ENCODE measurements at places on chromosomes 16 and 17. TPM values are rescaled to one million over a fixed set of nuclear protein-coding genes. Genes with fewer than 3 reads are reported as not detected.

- H3K36me3 ChIP-seq = no peaks in the 10 kb centered on the region
- H3K27ac ChIP-seq = peak overlapping the region; percentile 0
- DNase-seq = no peak
- no peak overlapping the region for H3K4me3 ChIP-seq
- no peaks in the 10 kb centered on the region for H3K27me3 ChIP-seq
Measured at GRCh38 chr17:41547921-41548843, 20.1 kb upstream of the KRT19 start.

DNA sequence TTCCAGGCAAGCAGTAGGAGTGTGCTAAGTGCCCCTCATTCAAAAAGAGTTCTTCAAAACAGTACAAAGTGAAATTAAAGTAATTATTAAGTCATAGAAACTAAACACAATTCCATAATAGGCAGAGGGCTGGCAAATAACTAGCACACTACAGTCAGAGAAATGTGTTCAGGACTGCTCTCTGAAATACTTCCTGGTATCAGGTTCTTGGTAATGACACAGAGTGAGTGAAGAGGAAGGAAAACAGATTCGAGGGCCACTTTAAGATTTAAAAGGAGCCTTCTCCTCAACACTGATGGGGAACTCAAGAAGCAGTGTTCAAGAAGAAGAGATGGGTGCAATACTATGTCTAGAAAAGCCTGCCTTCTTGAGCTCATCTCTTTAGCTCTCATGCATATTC lies 139.2 kb downstream of the TOX3 start:
- no peak overlapping the region for H3K4me3 ChIP-seq
- no peaks in the 10 kb centered on the region for H3K36me3 ChIP-seq
- H3K4me1 ChIP-seq = no peaks in the 10 kb centered on the region
- H3K27me3 ChIP-seq = no peaks in the 10 kb centered on the region

DNA sequence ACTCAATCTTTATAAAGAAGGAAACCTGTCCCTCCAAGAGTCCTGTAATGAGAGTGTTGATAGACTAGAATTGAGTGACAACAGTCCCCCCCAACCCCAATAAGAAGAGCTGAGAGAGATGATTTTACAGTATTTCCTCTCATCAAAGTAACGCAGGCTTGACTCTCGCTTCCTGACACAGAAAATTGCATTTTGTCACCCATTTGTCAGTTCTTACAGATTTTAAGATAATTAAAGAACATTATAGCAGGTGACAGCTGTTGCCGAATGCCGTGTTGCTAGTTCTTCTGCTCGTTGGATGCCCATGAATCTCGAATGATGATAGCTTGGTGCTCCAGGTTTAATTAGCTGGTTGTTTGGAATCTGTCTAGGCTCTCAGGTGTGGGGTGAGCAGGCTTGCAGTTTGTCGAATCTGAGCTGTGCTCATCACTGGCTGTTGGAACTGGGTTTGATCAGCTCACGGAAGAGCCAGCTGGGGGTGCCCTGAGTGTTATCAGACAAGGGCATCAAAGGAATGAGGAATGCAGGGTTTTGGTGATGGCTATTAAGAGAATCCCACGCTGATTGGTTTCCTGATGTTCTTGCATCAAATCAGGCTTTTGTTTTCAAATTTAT lies 84.8 kb upstream of the CPHXL start:
- no peak overlapping the region for H3K27ac ChIP-seq
- no peaks in the 10 kb centered on the region for H3K4me1 ChIP-seq

DNA sequence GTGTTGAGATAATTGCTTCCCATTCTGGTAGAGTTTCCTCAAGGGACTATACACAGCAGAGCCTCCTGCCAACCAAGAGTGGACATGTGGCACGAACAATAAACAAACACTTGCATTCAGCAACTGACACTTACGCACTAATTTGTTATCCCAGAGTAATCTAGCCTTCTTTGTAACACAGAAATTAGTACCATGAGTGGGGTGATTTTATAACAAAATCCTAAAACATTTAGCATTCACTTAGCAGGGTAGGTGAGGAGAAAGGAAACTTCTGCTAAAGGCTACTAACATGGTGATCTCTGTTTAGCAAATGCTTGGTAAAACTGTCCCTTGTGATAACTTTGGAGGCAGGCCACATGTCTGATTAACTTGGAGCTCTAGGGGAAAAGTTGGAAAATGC lies 325.2 kb downstream of the HS3ST4 start:
- H3K4me1 ChIP-seq = peaks cover 2% of the 10 kb centered on the region
- H3K27me3 ChIP-seq = no peaks in the 10 kb centered on the region
- no peaks in the 10 kb centered on the region for H3K36me3 ChIP-seq
- no peak overlapping the region for H3K4me3 ChIP-seq
- no peak for DNase-seq

- peak; percentile 40 for DNase-seq
- no peak overlapping the region for H3K27ac ChIP-seq
- H3K4me3 ChIP-seq = no peak overlapping the region
- H3K4me1 ChIP-seq = no peaks in the 10 kb centered on the region
Measured at GRCh38 chr17:28612936-28613872, 781 bp downstream of the RSKR start.

- no peaks in the 10 kb centered on the region for H3K27me3 ChIP-seq
- DNase-seq = no peak
- H3K27ac ChIP-seq = no peak overlapping the region
- peaks cover 8% of the 10 kb centered on the region for H3K4me1 ChIP-seq
Measured at GRCh38 chr17:44745301-44745700, 13.5 kb upstream of the ADAM11 start.

DNA sequence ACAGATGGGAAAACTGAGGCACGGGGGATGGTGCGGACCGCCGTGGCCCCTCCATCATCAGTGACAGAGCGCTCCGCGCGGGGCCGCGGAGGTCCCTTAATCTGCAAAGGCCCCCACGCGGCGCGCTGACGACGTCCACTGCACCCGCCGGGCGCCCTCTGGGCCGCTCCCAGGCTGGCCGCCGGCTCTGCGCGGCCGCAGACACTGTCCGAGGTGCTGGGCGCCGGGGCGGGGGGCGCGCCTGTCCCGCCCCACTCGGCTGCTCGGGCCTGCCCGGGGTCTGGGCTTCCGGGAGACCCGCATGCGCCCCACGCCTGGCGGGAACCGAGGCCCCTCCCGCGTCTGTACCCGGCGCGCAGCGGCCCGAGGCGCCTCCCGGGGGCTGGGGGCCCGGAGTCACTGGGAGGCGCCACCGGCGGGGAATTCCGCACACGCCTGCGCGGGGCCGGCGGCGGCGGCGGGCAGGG lies 550 bp upstream of the RNF213 start:
- peaks cover 41% of the 10 kb centered on the region for H3K4me1 ChIP-seq
- DNase-seq = no peak
- H3K27me3 ChIP-seq = no peaks in the 10 kb centered on the region

- no peak overlapping the region for H3K27ac ChIP-seq
- no peaks in the 10 kb centered on the region for H3K4me1 ChIP-seq
- no peak for DNase-seq
- peaks cover 25% of the 10 kb centered on the region for H3K36me3 ChIP-seq
- no peak overlapping the region for H3K4me3 ChIP-seq
- H3K27me3 ChIP-seq = no peaks in the 10 kb centered on the region
Measured at GRCh38 chr17:41750862-41751261, 16.4 kb upstream of the HAP1 start.

- no peak overlapping the region for H3K27ac ChIP-seq
- no peak overlapping the region for H3K4me3 ChIP-seq
- peaks cover 33% of the 10 kb centered on the region for H3K27me3 ChIP-seq
- peaks cover 18% of the 10 kb centered on the region for H3K4me1 ChIP-seq
- no peak for DNase-seq
Measured at GRCh38 chr17:82225368-82226029, 3.3 kb upstream of the SLC16A3 start.

DNA sequence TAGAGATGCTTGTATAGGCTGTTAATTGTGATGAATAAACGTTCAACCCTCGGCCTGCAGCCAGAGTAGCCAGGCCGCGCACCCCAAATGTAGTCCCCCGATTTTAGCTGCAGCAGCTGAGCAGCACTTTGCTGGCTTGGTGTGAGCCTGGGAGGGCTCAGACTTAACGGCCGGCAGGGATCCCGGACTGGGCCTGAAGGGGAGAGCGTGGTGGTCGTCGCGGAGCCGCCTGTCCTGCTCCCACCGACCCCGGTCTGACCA lies 11.9 kb downstream of the ZNF629 start:
- no peaks in the 10 kb centered on the region for H3K27me3 ChIP-seq
- peak overlapping the region; percentile 47 for H3K27ac ChIP-seq
- no peak for DNase-seq
- H3K4me3 ChIP-seq = peak overlapping the region; percentile 62
- peaks cover 32% of the 10 kb centered on the region for H3K4me1 ChIP-seq

- H3K36me3 ChIP-seq = no peaks in the 10 kb centered on the region
- H3K27ac ChIP-seq = no peak overlapping the region
- H3K4me1 ChIP-seq = no peaks in the 10 kb centered on the region
Measured at GRCh38 chr16:23700509-23700908, 12.5 kb downstream of the ERN2 start.

DNA sequence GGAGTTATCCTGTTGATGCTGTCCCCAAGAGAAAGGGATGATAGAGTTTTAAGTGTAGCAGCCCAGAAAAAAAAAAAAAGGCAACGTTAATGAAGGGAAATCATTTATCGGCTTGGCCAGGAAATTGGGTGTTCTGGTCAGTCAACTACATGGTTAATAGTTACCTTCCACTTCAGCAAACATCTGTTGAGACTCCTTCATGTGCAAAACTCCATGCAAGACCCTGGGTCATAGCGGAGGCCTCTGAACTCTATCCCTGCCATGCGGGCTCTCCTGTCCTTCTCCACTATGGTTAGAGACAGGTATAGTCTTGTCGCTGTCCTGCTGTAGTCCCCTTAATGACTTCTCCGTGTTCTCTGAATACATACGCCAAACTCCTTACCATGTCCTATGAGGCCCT lies 3.5 kb upstream of the LYRM9 start:
- H3K4me1 ChIP-seq = peaks cover 3% of the 10 kb centered on the region
- no peak overlapping the region for H3K27ac ChIP-seq
- no peaks in the 10 kb centered on the region for H3K27me3 ChIP-seq
- no peak for DNase-seq

- peak overlapping the region; percentile 54 for H3K27ac ChIP-seq
- DNase-seq = no peak
- peaks cover 11% of the 10 kb centered on the region for H3K4me1 ChIP-seq
- H3K4me3 ChIP-seq = peak overlapping the region; percentile 71
- peaks cover 11% of the 10 kb centered on the region for H3K27me3 ChIP-seq
Measured at GRCh38 chr16:79595231-79595641, 5.3 kb downstream of the MAF start.

GRCh38 chr17:2085648-2085949 lies 30.7 kb downstream of the HIC1 start:
- no peak for DNase-seq
- peaks cover 35% of the 10 kb centered on the region for H3K36me3 ChIP-seq
- no peaks in the 10 kb centered on the region for H3K27me3 ChIP-seq
- peak overlapping the region; percentile 94 for H3K27ac ChIP-seq

DNA sequence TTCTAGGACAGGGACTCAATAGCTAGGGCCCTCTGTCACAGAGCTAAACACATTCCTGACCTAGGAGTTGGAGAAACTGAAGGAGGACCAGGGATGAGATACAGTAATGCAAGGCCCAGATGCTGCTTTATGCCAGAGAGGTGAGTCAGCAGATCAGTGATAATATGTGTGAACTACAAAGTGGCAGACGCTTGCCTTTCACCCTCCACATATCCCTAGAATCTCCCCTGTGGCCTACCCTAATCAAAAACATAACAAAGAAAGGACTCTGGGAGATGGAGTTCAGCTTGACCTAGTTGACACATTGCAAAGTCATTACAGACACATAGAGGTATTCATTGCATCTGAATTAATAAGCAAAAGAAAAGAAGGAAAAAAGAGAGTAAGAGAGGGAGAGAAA lies 417.6 kb upstream of the DYNLRB2 start:
- H3K27me3 ChIP-seq = no peaks in the 10 kb centered on the region
- H3K36me3 ChIP-seq = no peaks in the 10 kb centered on the region
- no peak overlapping the region for H3K4me3 ChIP-seq
- no peaks in the 10 kb centered on the region for H3K4me1 ChIP-seq
- H3K27ac ChIP-seq = no peak overlapping the region
- no peak for DNase-seq

DNA sequence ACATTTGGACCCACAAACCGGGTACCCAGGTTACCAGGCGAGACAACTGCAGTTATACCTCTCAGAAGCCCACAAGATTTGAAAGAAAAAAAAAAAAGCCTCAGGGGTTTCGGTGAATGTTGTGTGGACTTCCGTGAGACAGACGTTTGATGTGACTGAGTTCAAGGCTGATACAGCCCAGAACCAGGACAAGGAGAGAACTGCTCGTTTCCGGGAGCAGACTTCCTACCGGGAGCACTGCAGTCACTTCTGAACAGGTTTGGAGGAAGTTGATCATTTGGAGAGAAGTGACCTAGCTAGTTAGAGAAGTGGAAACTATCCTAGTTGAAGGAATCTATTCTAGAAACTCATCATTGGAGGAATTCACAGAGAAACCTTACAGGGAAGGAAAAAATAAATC lies 847 bp downstream of the CKLF start:
- H3K4me3 ChIP-seq = peak overlapping the region; percentile 88
- H3K27me3 ChIP-seq = no peaks in the 10 kb centered on the region
- H3K27ac ChIP-seq = no peak overlapping the region
- DNase-seq = no peak

DNA sequence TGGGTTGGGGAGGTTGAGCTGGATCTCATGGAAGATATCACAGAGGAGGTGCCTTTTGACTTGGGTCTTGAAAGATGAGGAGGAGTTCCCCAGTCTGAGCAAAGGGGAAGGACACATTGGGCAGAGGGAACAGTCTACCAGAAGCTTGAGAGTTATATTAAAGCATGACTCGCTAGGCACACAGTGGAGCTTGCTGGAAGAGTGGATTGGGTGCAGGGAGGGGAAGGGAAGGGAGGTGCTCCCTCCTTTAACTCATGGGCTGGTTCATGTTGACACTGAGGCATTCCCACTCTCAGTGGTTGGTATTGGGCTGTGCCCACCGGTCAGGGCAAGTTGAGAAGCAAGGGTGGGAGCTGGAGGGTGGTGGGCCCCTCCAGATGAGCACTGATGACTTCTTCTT lies 5.9 kb downstream of the TMEM98 start:
- peaks cover 26% of the 10 kb centered on the region for H3K36me3 ChIP-seq
- H3K4me1 ChIP-seq = peaks cover 20% of the 10 kb centered on the region
- no peak overlapping the region for H3K4me3 ChIP-seq

- no peak overlapping the region for H3K27ac ChIP-seq
- H3K4me3 ChIP-seq = no peak overlapping the region
- peaks cover 4% of the 10 kb centered on the region for H3K27me3 ChIP-seq
Measured at GRCh38 chr17:34436607-34437006, 73.6 kb upstream of the CCL1 start.

- H3K36me3 ChIP-seq = peaks cover 2% of the 10 kb centered on the region
- H3K4me3 ChIP-seq = peak overlapping the region; percentile 5
- H3K27me3 ChIP-seq = peaks cover 45% of the 10 kb centered on the region
- DNase-seq = no peak
Measured at GRCh38 chr17:8315764-8316217, 5.8 kb downstream of the ARHGEF15 start.

Gene MT1A
- total RNA-seq = not detected

Gene CHAD
- 0.55 TPM for total RNA-seq

Gene PITPNM3
- 7.3 TPM for total RNA-seq

Gene ANKRD13B
- 23.1 TPM for total RNA-seq

Gene CAMKK1
- 5.2 TPM for total RNA-seq

Gene HS3ST6
- total RNA-seq = not detected

Gene PLEKHG4
- total RNA-seq = 10.9 TPM

Gene PDILT
- total RNA-seq = not detected

Gene SOCS1
- total RNA-seq = 2.1 TPM

Gene HSD11B2
- 3.0 TPM for total RNA-seq

Gene KLHL10
- total RNA-seq = 0.30 TPM

Gene NPB
- total RNA-seq = 4.4 TPM

Gene CCL8
- total RNA-seq = 0.89 TPM

Gene OGFOD1
- 56.3 TPM for total RNA-seq

Gene NAGS
- 3.5 TPM for total RNA-seq

Gene COX11
- total RNA-seq = 81.0 TPM

Gene RNF213
- 69.4 TPM for total RNA-seq

Gene RASL10B
- total RNA-seq = 11.0 TPM

Gene SHCBP1
- 5.0 TPM for total RNA-seq
